Foreskin keratinocyte (primary cell): ENCODE measurements at places on chromosomes 1 and 21. TPM values are rescaled to one million over a fixed set of nuclear protein-coding genes. Genes with fewer than 3 reads are reported as not detected.
A peak's percentile ranks its signal among the peaks of the same experiment; 100 is the strongest.

The SPRR2G gene
- 2.7 and 3.1 TPM in 2 replicates for total RNA-seq

The CYP4X1 gene
- 0.07 TPM in 1 of 2 replicates, not detected in the other for total RNA-seq

The PADI2 gene
- total RNA-seq: 0.56 and 0.95 TPM in 2 replicates

The BATF3 gene
- 0.35 and 0.37 TPM in 2 replicates for total RNA-seq

DNA sequence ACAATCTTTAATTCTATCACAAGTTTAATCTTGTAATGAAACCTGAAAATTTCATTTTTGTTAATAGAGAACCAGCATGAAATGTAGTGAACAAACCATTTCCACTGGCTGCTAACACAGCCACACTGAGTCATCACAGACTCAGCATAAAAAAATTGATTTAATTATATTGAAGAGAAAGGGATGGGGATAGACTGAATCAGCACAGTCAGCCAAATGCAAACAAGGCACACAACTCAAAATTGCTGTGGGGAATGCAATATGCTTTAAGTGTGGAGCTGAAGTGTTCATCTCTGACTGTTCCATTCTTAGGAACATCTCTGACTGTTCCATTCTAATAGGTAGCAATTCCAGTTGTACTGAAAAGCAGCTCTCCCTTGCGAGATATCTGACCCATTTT is 299.8 kb downstream of the MRPL39 start:
- DNase-seq: peak; percentile 63

GRCh38 chr21:37368541-37369279 is 2.1 kb downstream of the DYRK1A start:
- DNase-seq: peak; percentile 69

- DNase-seq: no peak
Measured at GRCh38 chr1:175147569-175147968, 45.0 kb downstream of the KIAA0040 start.

DNA sequence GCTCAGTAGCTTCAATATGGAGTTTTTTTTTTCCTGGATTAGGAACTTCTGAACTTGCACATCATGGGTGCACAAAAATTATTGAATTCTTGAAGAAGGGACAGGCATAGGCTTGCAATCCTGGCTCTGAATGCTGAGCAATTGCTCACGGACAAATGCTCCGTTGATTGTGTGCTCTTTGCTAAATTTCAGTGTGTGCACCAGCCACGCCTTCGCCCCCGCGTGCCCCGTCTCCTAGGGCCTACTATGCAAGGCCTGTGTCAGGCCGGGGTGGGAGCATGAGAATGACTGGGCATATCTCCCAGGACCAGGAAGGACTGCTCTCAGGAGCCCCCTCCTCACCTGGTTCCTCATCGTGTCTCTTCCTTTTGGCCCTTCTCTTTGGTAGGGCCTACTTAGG is 17.4 kb downstream of the IL6R start:
- peak; percentile 74 for DNase-seq

- DNase-seq: no peak
Measured at GRCh38 chr1:91173346-91173890, 151.6 kb upstream of the ZNF644 start.

DNA sequence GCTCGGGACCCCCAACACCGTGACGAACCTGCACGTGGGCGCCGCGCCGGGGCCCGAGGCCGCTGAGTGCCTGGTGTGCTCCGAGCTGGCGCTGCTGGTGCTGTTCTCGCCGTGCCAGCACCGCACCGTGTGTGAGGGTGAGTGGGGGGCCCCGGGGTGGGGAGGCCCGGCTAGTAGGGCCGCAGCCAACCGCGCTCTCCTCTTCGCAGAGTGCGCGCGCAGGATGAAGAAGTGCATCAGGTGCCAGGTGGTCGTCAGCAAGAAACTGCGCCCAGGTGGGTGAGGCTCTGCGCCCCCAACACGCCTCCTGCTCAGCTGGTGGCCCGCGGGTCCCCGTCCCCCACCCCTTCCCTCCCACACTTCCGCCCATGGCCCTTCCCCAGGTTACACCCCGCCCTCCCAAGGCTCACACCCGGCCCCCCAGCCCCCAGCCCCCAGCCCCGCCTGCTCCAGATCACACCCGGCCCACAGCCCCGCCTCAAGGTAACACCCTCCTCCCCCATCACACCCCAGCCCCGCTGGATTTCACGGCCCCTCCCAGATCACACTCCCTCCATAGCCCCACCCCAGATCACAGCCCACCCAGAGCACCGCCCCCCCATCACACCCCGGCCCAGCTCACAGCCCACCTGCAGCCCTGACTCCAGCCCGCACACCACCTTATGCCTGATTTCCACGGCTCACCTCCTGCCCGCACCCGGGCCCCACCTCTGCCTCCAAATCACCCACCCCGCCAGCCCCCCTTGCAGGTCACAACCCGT is 2.4 kb upstream of the MMP23B start:
- DNase-seq: no peak
